G401 (cell line): ENCODE measurements at places on chromosomes 7 and 10. TPM values are rescaled to one million over a fixed set of nuclear protein-coding genes. Genes with fewer than 3 reads are reported as not detected.

CYP3A7 gene
- total RNA-seq = not detected in 2 replicates

STAG3 gene
- 0.68 and 3.3 TPM in 2 replicates for total RNA-seq

GIMAP2 gene
- not detected in 2 replicates for total RNA-seq

ELOVL3 gene
- 2.1 and 3.3 TPM in 2 replicates for total RNA-seq

ERVW-1 gene
- total RNA-seq = not detected in 2 replicates

FAM25C gene
- total RNA-seq = not detected in 2 replicates

RPEL1 gene
- total RNA-seq = 0.03 and 0.06 TPM in 2 replicates

DNA sequence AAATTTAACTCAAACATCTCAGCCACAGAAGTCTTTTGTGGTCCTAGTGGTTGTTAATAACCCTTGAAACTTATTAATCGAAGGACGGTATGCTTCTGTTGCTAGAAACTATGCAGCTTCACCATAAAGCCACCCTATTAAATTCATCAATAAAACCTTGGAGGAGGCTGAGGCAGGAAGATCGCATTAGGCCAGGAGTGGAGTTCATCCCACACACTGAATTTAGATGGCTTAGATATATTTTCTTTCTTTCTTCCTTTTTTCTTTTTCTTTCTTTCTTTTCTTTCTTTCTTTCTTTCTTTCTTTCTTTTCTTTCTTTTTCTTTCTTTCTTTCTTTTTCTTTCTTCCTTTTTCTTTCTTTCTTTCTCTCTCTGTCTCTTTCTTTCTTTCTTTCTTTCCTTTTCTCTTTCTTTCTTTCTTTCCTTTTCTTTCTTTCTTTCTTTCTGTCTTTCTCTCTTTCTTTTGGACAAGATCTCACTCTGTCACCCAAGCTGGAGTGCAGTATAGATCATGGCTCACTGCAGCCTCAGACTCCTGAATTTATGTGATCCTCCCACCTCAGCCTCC is 30.9 kb upstream of the CASD1 start:
- DNase-seq = no peak

- no peak for DNase-seq
Measured at GRCh38 chr7:25611196-25611595, 382.9 kb upstream of the NPVF start.

DNA sequence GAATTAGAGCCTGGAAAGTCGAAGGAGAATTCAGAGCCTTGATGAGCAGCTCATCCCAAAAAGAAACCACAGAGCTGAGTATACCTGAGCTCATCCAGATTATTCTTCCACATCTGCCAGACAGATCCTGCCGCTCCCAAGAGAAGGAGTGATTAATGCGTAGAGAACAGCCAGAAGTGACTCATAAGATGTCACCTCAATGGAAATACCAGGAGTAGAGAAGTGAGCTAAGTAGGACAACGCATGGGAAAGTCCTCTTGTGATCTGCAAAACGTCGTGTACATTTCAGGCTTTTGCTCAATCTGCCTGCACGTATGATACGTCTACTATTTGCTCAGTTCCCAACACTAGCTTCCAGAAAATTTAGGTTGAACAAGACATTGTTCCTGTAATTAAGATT is 230.5 kb upstream of the AUTS2 start:
- DNase-seq = no peak

GRCh38 chr7:29087840-29088170 is 58.5 kb downstream of the CPVL start:
- no peak for DNase-seq

GRCh38 chr7:107857541-107857912 is 33.5 kb upstream of the DLD start:
- no peak for DNase-seq

- DNase-seq = no peak
Measured at GRCh38 chr10:23818484-23818883, 379.6 kb downstream of the OTUD1 start.

DNA sequence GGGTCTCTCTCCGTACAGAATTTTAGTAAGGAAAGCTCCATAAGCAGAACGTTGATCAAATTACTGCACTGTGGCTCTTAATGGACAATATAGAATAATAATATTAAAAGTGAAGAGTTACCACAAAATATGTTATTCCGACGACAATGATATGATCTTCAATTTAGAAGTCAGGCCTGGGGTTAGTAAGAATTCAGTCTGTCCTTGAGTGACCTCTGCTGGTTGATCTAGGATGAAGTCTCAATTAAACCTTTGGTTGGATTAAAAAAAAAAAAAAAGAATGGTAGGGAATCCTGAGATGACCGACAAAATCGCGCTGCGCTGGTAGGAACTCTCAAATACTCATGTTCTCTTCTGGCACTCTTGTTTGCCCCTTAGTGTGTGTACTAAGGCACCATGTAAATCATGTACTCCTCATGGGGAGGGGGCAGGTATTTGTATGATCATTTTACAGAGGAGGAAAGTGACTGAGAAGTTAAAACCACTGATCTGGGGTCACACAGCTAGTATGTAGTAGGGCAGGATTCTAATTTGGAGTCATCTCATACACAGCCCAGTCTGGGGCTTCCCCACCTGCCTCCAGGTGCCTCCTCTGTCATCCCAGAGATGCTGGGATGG is 161.3 kb upstream of the NPVF start:
- peak; percentile 89 for DNase-seq

DNA sequence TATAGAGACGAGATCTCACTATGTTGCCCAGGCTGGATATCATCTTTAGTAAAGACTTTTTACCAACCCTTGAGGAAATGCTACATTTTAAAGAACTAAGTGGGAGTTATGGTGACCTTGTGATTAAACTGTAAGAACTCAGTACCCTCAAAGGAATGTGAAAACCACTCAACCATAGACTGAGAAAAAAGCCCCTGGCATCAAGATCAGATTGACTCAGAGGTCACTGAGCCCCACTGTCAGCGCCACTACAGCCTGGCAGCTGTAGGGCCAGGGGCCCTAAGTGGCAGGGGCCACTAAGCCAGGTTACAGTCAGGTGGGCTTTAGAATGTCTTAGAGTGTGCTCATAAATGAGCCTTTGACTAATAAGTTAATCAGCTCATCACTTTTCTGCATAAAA is 55.9 kb downstream of the APBB1IP start:
- DNase-seq = no peak

- no peak for DNase-seq
Measured at GRCh38 chr10:132145521-132146185, 41.1 kb upstream of the DPYSL4 start.

DNA sequence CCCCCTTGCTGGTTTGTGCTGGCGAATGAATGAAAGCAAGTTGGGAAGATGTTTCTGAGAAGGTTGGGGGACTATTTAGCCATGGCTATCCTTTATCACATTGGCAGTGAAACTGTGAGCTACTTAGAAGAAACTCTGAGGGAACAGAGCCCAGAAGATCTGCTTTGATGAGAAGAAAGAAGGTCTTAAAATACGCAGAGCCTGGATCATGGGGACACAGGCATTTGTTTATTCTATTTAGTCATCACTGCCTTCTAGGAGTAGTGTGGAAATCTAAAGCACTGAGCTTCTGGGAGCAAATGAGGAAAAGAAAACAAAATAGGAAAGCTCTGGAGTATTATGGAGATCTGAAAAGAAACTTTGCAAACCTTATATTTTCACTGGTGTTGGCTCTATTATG is 28.5 kb downstream of the CPED1 start:
- DNase-seq = no peak

GRCh38 chr10:86900955-86901354 is 56.5 kb downstream of the MMRN2 start:
- DNase-seq = peak; percentile 89

DNA sequence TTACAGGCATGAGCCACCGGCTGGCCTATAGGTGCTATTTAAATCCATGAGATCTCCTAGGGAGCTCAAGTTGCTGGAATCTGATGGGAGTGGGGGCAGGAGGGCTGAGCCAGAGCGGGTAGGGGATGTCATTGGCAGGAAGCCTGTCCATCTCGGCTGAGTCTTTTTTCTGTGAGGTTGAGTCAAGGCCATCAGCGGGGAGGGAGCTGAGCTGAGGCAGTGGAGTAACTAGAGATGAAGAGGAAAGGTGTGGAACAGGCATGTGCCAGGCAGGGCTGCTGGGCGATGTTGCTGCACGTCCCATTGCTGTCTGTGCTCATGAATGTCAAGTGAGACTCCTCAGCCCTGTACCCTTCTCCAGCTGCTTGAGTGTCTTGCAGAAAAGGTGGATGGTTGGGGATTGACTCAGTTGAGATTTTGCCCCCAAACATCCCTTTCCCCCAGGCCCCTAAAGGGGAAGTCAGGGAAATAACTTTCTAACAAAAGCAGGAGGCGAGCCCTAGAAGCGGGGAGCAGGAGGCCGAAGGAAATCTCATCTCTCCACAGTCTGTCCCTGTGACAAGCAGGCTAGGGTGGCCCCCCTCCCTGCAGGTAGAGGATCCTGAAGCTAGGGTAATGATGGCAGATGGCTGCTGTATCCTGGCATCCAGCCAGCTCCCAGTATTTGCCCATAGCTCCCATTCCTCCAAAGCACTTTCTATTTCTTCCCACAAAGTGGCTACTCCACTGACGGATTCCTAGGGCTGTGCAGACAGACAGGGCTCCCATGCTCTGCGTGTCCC is 5.4 kb downstream of the ATP6V1F start:
- DNase-seq = peak; percentile 91

- no peak for DNase-seq
Measured at GRCh38 chr10:102230861-102231356, 4.8 kb downstream of the ELOVL3 start.

DNA sequence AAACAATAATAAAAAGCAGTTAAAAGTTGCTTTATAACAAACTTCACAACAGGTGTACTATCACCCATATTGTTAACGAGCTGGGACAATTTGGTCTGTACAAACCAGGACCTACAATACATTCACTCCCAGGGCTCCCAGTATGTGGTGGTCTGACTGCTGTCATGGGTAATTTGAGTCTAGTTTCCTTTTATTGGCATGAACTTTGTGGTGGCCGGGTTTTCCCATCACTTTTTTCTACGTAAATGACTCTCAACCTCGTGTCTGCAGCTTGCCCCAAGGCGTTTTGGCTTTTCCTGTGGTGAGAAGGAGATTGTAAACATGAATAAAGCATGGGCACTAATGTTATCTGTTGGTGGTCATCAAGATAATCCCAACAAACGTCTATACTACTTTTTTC is 118.7 kb upstream of the CDK6 start:
- DNase-seq = no peak

GRCh38 chr7:10643545-10643944 is 330.1 kb upstream of the PHF14 start:
- DNase-seq = no peak

- no peak for DNase-seq
Measured at GRCh38 chr7:156423876-156424275, 216.7 kb upstream of the RNF32 start.

DNA sequence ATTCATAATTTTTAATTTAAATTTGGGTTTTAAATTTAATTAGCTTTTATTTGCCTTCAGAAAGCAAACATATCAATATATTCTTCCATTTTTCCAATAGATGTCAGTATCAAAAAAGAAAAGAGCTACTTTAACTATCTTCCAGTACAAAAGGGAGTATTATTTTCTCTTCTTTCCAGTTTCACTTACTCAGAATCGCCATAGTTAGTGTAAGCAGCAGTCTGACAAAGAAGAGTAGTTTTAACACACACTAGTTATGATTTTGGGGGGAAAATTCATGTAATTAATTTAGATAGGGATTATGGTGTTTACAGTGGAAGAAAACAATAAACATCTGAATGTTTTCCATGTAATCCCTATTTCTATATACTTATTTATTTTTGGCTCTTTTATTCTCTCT is 272.6 kb upstream of the DGKB start:
- no peak for DNase-seq

DNA sequence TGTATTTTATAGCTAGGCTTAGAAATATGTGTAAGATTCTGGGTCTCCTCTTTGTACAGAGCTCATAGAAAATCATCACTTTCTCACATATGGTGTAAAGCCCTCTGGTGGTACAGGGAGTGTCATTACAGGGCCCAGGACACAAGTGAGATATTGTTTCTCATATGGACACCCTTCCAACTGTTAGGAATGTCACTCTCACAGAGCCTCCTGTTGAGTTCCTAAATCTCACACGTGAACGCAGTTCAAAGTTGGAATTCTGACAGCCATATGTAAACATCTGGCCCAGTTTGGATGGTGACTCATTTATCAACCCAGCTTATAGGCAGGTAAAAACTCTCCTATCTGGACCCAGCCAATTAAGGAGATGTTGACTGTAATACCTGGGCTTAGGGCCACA is 35.4 kb upstream of the ZNF107 start:
- DNase-seq = peak; percentile 30
